ENCODE measurements at places on chromosomes 12 and 14.

GRCh38 chr12:113577464-113578129 is 105.9 kb upstream of the LHX5 start:
- no peak for DNase-seq

DNA sequence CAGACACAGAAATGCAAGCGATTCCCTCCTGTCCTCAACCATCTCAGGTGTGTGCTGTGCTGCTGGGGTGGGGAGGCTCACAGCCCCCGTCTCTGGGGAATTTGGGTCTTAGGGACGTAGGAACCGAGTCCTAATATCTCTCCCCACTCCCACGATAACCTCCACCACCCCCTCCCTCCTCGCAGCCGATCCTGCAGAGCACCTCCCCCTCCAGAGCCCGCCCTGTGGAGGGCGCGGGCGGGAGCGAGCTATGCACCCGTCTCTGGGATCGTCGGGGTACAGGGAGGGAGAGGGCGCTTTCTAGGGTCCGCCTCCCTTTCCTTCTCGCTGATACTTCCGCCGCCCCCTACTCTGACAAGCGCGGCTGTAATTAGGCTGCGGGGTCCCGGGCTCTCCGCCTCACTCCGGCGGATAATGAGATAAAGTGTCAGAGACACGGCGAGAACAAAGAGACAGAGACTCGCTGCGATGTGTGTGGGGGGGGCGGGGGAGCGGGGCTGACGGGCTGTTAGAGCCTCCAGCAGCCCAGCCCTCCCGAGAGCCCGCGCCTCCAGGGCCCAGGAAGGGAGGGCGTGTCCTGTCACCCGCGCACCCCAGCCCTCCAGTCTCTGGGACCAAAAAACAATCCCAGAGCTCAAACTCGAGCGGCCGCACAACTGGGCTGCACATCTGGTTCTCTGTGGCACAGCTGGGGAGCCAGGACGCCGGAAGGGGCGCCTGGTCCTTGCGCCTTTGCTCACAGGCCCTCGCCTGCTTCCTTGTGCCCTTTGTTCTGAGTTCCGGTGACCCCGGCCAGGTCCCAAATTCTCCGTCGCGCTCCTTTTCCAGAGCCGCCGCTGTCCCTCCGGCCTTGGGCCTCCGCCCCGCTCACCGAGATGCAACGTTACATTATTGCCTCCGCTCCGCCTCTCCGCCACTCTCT is 8.7 kb downstream of the SHMT2 start:
- no peak for DNase-seq

GRCh38 chr12:99261256-99261655 is 386.3 kb upstream of the GARIN6 start:
- no peak for DNase-seq

- peak; percentile 61 for DNase-seq
These were observed 22.4 kb downstream of the PALS1 start for GRCh38 chr14:67263499-67264149.

GRCh38 chr12:10558789-10559188 is 53.1 kb downstream of the EIF2S3B start:
- DNase-seq = no peak

GRCh38 chr12:51381226-51382079 is 9.8 kb downstream of the GALNT6 start:
- peak; percentile 26 for DNase-seq

DNA sequence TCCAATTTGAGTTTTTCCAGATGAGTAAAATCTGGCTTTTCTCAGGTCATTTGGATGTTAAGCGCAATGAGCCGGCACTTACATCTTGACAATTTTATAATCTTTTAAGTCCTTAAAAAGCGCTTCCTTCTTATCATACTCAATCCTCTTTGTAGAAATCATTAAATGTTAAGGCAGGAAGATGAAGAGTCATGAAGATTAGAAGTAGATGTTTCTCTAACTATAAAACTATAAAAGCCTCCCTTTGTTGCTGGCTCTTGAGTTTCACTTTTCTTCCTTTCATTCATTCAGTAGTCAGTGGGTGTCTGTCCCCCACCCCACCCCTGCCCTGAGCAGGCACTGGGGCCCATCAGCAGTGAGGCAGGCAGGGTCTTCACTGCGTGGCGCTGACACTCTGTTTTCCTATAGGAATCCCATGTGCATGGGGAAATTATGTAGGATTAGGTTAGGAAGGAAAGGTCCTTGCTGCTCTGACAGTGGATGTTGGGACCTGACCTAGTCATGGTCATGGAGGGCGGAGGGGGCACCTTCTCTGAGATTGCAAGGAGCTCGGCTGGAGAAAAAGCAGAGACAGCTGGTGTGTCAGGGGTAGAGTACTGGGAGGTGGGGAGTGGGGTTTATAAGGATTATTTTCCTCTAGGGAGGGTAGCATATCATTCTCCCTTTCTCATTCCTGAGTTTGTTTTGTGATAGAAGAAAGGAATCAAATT is 65.8 kb downstream of the CCDC92 start:
- no peak for DNase-seq

All from fibroblast of mammary gland (primary cell).